ENCODE measurements at places on chromosomes 11 and 22.

DNA sequence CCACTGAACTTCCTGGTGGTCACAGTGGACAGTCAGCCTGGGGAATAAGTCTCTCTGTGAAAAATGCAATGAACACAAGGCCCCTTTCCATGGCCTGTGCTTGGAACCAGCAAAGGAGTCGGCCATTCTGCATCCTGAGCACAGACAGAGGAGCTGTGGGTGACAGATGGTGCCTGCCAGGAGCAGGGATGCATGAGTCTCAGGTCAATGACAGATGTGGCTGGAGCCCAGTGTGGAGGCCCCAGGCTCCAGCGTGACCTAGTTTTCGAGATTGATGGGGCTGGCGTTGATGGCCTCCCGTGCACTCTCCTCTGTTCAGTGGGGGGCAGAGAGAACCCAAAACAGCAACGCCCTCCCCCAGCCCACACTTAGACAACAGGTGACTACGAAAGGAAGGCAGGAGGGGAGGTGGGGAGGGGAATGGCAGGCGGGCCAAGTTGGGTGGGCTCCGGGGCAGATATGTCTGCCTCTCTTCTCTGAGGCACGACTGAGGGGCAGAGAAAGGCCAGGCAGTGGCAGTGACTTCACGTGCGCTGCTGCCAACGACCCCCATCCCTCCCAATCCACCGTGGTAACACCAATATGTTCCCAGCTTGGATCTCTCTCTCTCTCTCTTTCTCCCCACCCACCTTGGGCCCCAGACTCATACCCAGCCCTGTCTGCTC lies 34.4 kb upstream of the CD5 start:
- DNase-seq: no peak

DNA sequence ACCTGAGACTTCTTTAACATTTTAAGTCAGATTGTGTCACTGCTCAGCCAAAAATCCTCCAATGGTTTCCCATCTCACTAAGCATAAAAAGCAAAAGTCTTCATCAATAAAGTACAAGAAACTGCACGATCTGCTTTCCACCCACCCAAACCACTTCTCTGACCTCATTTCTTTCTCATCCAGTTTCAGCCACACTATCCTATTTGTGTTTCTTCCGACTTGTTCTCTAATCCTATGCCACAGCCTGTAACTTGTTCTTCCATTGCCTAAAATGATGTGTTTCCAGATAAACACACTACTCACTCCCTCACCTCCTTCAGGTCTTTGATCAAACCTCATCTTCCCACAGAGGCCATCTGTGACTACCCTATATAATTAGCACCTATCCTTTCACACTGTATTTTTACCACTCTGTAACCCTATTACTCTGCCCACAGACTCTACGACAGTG lies 28.4 kb downstream of the ARHGAP32 start:
- no peak for DNase-seq

GRCh38 chr11:83157594-83158356 lies 844 bp downstream of the PCF11 start:
- no peak for DNase-seq

DNA sequence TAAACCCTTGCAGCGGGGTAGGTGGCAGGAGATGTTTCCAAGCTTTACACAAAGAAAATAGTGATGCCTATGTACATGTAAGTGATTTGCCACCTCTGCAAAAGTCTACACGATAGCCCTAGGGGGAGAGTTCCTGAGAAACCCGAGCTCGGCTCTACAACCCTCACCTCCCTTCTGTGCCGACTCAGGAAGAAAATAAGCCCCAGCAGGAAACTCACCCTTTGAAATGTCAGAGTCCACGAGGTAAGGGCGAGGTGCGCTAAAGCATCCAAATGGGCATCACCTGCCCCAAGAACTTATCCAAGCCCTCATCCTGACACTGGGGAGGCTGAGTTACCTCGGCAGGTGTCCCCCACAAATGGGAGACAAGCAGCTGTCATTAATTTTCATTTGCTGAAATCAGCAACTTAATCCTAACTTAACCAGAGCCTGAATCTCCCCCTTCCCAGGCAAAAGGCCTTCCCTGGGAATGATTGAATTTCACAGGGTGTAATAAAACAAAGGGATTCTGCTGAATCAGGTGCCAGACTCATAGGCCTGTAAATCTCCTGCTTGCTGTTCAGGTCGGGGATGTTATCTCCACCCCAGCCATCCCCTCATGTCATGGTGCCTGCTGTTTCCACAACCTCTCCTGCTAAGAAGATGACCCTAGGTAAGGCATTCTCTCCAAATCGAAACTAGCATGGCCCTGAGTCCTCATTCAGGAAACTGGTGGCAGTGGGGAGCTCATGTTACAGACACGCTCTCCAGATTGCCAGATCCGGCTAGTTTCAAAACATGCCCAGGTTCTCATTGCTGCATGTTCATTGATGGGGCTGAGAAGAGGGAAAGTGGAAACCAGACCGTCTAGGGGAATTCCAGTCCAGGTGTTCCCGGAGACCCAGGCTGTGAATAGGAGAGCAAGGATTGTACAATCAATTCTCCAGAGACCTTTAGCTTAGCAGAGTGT lies 105.3 kb upstream of the KIRREL3 start:
- DNase-seq: peak; percentile 97

- DNase-seq: no peak
These were observed 1.0 kb downstream of the REXO2 start for GRCh38 chr11:114440121-114440860.

DNA sequence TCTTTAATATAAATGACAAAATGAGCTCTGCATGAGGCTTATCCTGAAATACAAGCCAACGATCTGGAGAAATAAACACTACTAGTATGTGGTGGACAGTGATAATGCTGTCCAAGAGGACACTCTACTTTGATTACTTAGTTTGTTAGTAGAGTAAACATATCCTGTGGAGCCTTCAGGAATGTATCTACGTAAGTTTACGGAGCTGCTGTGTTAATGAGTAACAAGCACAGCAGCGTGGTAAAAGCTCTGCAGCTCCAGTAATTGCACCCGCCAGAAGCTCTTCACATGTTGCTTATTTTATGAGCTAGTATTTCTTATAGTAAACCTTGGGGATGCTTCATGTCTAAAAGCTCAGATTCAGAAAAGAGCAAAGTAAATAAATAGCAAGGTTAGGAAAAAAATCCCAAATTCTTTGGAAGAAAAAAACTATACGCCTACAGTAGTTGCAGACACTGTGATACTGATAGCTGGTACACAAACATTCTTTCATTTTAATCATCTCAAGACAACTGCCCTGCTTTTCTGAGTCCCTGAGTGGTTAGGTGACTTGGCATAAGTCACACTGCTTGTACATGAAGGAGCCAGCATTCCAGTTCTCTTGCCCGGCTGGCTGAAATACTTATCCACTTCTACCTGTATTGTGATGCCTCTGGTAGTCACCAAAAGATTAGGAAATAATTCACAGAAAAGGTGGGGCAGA lies 32.7 kb upstream of the CCDC34 start:
- DNase-seq: no peak

DNA sequence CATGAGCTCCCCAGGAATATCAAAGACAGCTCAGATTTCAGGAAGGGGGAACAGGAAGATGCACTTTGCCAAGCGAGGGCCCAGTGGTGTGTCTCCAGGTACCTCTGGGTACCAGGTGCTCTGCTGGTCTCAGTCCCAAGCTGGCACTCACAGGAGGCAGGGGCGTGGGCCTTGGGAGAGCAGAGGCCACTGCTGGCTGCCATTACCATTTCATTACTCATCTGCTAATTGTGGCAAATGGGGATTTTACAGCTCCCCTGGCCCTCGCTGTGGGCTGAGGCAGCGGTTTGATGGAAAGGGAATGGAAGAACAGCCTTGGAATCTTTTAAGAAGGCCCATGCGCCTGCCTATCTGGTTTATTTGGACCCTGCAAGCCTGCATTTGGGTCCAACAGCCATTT lies 192.0 kb upstream of the NAV2 start:
- no peak for DNase-seq

DNA sequence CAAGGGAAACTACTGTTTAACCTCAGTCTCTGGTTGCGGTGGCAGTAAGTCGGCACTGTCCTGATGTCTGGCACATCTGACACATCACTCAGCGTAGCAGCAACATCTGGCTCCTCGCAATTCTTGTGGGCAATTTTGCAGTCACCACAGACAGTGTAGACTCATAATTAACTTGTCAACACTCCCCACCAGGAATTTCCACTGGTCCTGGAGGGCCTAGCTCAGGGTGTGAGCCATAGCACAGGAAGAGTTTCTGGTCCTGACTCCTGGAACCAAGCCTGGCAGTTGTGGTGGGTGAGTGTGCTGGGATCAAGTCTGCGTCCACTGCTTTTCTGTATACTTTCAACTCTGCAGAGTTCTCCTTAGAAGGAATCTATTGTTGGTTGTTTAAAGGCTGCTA lies 209.7 kb downstream of the SNX19 start:
- no peak for DNase-seq

DNA sequence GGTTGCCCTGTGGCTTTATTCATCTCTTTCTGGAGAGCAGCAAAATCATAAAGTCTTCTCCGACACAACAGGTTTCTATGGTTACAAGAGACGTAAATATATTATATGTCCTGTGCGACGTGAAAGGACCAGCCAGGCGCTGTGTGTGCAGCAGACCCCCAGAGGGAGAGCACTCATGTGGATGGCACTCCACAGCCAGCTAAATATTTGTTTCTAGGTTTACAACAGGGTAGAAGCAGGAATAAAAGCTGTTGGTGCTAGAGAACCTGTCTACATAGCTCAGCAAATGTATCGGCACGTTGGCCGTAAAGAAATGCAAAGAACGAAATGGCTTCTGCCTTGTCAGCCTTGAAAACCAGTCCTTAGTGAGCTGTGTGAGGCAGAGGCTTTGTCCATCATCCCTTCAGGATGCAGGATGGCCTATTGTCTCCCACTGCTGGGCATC lies 133.8 kb upstream of the PITPNB start:
- DNase-seq: no peak

GRCh38 chr11:134987223-134987768 lies 575.3 kb upstream of the B3GAT1 start:
- DNase-seq: no peak

DNA sequence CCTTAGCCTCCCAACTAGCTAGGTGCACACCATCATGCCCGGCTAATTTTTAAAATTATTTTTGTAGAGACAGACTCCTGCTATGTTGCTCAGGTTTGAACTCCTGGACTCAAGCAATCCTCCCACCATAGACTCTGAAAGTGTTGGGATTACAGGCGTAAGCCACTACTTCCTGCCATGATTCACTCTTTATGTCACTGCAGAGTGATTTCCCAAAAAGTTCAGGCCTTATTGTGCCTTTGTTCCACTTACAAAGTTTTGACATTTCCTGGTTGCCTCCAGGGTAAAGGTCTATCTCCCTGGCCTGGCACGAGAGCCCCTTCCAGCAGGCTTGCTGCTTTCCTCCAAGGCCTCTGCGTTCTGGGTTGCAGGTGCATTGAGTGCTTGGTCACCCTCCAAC lies 44.6 kb upstream of the RIC3 start:
- no peak for DNase-seq

DNA sequence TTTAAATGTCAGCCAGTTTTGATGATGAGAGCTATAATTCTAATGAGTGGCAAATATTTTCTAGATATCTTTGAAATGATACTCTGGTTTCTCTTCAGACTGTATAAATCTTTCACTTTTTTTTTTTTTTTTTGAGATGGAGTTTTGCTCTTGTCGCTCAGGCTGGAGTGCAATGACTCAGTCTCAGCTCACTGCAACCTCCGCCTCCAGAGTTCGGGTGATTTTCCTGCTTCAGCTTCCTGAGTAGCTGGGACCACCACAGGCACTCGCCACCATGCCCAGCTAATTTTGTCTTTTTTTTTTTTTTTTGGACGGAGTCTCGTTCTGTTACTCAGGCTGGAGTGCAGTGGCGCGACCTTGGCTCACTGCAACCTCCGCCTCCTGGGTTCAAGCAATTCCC lies 113.6 kb downstream of the TEAD1 start:
- no peak for DNase-seq

- no peak for DNase-seq
These were observed 397 bp downstream of the OR52N2 start for GRCh38 chr11:5809122-5809519.

GRCh38 chr11:88324562-88325345 lies 12.8 kb downstream of the CTSC start:
- DNase-seq: no peak

GRCh38 chr11:101129203-101129943 lies at the start of gene PGR:
PGR (minus strand) TSS chr11:101129813; CDS start chr11:101129070, 743 bp downstream.
- DNase-seq: no peak

- DNase-seq: no peak
These were observed 9.6 kb downstream of the SCARF2 start for GRCh38 chr22:20427945-20428417.

- no peak for DNase-seq
These were observed 57.5 kb downstream of the SEZ6L start for GRCh38 chr22:26226538-26227297.

DNA sequence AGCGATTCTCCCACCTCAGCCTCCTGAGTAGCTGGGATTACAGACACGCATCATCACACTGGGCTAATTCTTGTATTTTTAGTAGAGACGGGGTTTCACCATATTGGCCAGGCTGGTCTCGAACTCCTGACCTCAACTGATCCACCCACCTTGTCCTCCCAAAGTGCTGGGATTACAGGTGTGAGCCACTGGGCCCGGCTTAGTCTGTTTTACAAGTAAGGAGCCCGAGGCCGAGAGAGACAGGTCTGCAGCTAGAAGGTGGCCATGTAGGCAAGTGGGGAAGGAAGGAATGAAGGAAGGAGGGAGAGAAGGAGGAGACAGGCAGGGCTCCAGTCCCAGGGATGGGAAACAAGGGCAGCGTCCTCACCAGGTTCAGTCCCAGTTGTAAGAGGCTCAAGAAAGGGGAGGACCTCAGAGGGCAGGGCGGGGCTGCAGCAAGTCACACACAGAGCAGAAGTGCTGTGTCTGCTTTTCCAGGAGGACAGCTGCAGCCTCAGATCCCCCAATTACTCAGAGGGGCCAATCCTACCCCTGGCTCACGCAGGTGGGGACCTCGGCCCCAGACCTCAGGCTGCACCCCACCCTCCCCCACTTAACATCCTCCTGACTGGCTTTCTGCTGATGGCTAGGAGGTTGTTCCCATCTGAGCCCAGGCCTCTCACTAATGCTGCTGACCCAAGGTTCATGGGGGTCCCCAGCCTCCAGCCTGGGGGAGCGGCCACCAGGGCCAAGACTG lies 53.8 kb upstream of the PRR5 start:
- DNase-seq: no peak

GRCh38 chr11:90453525-90453924 lies 230.7 kb upstream of the CHORDC1 start:
- no peak for DNase-seq

DNA sequence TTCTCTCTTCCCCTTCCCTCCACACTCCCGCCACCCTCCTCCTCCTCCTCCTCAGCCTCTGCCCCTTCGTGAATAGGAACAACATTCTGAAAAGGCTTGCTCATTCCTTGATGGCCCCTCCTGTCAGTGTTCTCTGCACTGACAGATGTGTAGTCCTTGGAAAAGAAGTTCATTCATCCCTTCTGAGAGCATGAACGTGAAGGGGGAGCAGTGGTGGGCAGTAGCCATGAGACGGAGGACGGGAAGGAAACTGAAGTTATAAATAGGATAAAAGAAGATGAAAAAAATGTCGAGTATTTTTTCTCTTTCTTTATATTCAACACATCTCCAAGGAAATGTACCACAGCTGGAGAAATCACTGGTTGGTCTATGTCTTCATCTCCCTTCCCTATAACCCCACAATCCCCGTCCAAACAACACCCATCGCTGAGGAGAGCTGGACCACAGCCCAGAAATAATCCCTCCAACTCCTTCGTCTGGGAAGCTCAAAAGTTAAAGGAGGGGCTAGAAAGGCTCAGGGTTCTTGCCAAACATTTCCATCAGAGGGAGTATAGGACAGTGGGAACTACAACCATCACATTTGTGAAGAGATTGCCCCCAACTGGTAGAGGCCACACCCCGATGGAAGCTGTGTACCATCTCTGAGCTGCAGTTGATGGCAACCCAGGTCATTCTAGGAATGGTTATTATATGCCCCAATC lies 33.5 kb downstream of the ETS1 start:
- DNase-seq: no peak

All from NCI-H510A (cell line).